NCI-H1105 (cell line): ENCODE measurements at places on chromosomes 11 and 22.

DNA sequence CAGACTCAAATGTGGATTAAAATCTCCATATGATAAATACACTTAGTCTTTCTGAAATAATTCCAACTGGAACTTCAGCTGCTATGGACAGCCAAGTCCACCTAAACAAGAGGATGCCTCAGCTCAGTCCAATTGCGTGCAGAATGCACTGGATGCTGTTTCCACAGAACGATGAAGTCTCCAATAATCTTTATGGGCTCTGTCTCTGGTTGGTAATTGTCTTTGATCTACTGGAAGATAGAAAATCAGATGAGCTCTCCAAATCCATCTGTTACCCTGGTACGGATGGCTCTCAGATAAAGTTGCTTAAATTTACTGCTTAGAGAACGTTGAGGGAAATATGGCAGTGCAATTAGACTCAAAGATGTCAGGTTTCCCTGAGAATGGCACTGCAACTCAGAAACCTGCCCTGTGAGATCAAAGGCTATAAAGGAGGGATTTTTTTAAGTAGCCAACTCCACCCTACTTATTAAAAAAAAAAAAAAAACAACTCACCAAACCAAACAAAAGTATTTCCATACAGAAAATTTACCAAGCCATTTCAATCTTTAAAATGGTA, 859 bp upstream of the BIRC3 start:
- no peak for DNase-seq

GRCh38 chr22:42844756-42845155, 12.3 kb downstream of the ARFGAP3 start:
- DNase-seq: no peak

- DNase-seq: no peak
Measured at GRCh38 chr11:118841469-118842242, 42.0 kb upstream of the CXCR5 start.

GRCh38 chr11:24859801-24860300, 363.0 kb downstream of the LUZP2 start:
- no peak for DNase-seq

DNA sequence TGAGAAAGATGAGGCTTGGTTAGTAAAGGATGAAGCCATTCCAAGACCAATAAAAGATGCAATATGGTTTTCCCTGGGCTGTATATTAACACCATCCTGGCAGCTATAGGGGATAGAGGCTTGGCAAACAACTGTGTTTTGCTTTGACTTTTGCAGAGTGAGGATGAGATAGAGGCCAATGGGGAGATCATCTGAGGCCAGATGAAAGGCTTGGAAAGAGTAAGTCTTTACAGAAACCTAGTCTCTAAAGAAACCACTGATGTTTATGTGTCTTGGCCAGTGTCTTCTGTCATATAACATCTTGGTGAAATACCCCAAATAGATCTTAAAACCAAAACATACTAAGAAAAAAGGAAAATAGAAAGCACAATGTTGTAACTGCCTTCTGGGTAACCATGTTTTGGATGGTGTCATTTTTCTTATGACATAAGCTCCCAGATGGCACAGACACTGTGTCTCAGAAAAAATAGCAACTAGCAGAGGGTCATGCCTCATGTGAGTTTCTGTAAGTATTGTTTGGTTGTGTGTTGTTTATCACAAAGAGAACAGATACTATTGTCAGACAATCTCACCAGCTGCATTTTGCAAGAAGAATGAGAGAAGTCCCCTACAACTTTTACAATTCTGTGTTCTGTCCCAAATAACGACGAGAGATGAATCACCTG, 305.4 kb downstream of the ST3GAL4 start:
- no peak for DNase-seq

DNA sequence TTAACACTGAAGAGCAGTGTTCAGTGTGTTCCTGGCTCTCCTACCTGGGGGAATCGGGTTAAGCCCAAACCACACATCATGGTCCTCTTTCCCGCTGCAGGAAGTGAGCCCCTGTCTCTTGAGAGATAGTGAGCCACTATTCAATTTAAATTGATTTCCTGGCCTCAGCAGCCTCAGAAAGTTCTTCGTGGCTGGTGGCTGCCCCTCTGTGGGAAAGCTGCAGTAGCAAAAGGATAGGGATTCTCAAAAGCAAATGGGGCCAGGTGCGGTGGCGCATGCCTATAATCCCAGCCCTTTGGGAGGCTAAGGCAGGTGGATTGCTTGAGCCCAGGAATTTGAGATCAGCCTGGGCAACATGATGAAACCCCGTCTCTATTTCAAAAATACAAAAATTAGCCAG, 49.1 kb upstream of the CD5 start:
- no peak for DNase-seq

GRCh38 chr11:8704136-8704535, 21.5 kb downstream of the RPL27A start:
- DNase-seq: no peak
